ENCODE measurements at places on chromosomes 1 and 21.

- peak; percentile 1 for DNase-seq
Measured at GRCh38 chr21:26505211-26505610, 67.9 kb downstream of the CYYR1 start.

DNA sequence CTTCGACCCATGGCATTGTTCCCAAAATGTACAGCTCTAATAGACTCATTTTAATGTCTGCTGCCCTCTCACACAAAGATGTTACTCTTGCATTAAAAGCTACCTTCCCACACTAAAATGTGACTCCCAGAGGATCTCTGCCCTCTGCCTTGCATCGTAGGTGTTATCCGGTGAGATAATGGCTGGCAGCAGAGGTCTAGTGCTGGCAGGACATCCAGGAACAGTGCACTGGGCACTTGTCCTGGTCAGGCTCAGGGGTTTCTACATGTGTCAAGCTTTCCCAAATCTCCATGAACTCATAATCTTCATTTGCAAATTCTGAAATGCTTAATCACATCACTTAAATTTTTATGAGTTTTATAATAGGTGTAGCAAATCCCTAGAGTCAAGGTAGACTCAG is 310.6 kb downstream of the LRRIQ3 start:
- DNase-seq: no peak

DNA sequence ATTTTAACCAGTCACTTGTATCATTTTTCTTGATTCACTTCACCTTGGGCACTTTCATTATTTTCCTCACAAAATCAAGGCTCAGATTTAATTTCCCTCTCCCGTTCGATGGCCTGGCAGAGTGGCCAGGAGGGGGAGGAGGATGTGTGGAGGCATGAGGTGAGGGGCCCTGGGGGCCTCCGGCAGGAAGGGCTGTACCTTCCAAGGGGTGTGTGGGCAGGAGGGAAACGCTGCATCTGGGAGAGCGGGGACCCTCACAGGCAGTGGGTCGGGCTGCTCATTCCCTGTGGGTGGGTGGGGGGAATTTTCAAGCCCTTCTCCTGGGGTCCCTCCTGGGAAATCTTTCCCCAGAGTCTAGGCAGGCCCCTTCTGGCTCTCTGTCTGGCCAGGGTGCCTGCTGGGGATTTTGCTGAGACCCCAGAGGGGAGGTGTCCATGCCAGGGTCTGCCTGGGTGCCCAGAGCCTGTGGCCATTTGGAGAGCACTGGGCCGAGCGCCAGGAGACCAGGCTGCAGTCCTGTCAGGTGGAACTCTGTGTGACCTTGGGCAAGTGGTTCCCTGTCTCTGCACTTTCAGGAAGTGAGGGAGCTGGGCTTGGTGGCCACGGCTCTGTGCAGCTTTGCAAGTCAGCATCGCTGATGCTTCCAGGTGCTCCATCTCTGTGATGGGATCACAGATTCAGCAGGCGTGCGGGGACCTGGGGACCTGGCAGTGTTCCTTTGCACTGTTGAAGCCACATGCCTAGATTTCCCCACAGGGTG is 81.9 kb upstream of the C1orf174 start:
- no peak for DNase-seq

DNA sequence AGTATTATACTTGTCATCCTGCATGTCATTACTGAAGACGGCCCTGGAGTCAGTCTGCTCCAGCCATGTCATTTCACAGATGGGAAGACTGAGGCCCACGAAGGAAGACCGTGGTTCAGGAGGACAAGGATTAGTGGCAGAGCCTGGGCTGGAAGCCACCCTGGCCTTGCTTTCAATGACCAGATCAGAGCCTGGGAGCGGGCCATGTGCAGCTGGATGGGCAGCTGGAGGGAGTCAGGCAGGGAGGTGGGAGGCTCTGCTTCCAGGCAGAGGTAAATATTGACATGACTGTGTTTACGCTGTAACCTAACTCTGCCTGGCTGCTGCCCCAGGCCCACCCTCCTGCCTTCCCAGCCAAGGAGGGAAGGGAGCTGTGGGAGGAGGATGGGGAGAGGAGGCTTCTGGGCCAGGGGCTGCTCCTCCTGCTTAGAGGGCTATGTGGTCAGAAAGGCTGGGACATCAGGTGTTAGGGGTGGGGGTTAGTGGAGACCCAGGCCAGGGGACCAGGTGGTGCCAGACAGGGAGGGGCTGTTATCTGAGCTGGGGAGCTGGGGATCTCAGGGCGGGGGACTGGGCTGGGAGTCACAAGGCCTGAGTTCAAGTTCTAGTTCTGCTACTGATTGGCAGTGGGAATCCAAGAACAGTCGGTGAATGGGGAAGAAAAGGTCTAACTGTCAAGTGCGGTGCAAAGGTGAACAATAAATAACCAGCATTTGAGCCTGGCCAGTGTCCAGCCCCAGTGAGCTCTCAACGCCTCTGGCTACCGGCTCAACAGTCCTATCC is 48.5 kb upstream of the ECE1 start:
- DNase-seq: peak; percentile 91

DNA sequence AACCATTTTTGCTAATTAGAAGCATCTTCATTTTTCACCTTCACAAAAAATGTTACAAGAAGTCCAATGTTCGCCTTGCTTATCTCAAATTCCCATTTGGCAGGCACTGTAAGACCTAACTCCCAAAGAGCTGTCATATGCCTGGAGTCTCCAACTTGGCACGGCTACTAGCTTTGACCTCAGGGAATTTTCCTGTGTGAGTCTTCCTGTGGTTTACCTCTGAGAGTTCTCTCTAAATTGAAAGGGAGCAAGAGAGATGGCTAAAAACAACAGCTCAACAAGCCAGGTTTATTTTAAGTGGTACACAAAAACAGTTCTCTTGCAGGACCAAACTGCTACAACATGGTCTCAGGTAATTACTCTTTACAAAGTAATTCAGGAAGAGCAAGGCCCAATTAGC is 756.0 kb upstream of the ADGRL2 start:
- DNase-seq: no peak

GRCh38 chr1:10793129-10793651 is 3.3 kb downstream of the CASZ1 start:
- peak; percentile 29 for DNase-seq

GRCh38 chr21:16002874-16003466 is 273.2 kb downstream of the USP25 start:
- DNase-seq: no peak

- no peak for DNase-seq
Measured at GRCh38 chr1:245067257-245067656, 87.5 kb upstream of the KIF26B start.

- no peak for DNase-seq
Measured at GRCh38 chr21:25512095-25513081, 94.9 kb downstream of the MRPL39 start.

GRCh38 chr1:17635811-17636210 is 96.3 kb downstream of the ARHGEF10L start:
- no peak for DNase-seq

- DNase-seq: peak; percentile 20
Measured at GRCh38 chr1:8408151-8408839, 90.4 kb downstream of the SLC45A1 start.

- no peak for DNase-seq
Measured at GRCh38 chr21:46606427-46606813, 1.5 kb upstream of the S100B start.

GRCh38 chr1:85366391-85367170 is 90.1 kb upstream of the BCL10 start:
- DNase-seq: peak; percentile 65

GRCh38 chr21:46517361-46517760 is 58.7 kb downstream of the DIP2A start:
- DNase-seq: no peak

DNA sequence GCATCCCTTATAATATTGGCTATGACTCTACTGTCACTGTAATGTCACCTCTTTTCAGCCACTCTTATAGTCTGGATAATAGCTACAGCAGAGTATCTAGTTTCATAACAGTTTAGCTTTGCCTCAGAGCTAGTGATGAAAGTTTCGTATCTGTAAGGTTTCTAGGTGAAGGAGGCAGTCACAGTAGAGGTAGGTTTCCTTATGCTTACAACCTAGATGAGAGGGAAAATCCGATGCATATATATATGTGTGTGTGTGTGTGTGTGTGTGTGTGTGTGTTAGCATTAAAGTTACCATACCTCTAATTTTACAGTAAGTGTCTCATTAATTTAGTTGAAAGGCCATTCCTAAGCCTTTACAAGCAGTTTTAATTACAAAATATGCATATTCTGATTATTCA is 2.2 kb upstream of the TOR1AIP2 start:
- DNase-seq: no peak

DNA sequence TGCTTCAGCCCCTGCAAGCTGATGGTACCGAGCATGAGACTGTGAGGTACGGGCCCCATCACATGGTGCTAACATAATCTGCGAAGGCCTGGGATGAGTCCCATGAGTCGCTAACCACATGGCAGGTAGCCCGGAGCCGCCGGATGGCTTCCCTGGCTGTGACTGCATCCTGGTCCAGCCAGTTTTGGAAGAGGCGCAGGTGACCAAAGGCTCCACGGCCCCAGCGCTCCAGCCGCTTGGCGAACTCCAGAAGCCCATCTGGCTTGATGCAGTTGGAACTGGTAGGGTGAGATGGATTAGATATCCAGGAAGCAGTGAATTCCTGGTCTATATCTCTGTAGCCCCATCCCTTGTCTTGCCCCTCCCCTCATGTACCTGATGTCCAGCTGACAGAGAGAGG is 24.6 kb downstream of the LRRC41 start:
- DNase-seq: no peak

GRCh38 chr1:109655615-109656519 is at the start of gene GSTM4:
Gene GSTM4, plus strand, starts transcription at chr1:109656099. Its CDS starts 291 bp downstream, at chr1:109656390.
- DNase-seq: peak; percentile 90

- DNase-seq: peak; percentile 36
Measured at GRCh38 chr1:161020509-161021164, at the start of gene F11R. Gene F11R, minus strand, starts transcription at chr1:161021152. Its CDS starts 79 bp downstream, at chr1:161021073.

DNA sequence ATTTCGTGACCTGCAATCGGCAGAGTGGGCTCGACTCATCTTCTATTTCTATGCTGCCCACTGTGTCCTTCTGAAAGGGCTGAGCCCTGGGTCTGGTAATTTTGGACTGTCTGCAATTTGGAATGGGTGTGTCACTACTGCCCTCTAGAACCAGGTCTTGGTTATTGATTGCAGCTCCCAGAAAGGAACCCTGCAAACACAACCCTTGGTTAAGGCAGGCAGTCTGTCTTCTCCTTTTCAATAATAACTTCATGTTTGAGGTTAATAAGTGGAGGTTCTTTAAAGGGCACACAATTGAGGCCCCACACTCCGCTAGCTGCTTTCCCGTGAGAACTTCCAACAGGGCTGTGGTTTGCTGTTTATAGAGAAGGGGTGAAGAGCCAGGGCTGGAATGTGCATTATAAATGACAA is 79.9 kb upstream of the LYST start:
- peak; percentile 96 for DNase-seq

DNA sequence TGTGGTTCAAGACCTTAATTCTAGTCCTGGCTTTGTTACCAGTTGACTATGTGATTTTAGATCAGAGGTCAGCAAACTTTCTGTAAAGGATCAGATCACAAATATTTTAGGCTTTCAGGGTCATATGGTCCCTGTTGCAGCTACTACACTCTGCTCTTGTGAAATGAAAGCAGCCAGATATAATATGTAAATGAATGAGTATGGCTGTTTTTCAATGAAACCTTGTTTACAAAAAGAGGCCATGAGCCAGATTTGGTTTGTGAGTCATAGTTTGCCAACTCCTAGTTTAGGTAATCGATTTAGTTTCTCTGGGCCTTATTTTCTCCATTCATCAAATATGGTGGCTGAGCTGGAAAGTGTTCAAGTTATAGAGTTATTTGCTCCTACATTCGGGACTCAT is 346.7 kb downstream of the NUF2 start:
- DNase-seq: peak; percentile 1

DNA sequence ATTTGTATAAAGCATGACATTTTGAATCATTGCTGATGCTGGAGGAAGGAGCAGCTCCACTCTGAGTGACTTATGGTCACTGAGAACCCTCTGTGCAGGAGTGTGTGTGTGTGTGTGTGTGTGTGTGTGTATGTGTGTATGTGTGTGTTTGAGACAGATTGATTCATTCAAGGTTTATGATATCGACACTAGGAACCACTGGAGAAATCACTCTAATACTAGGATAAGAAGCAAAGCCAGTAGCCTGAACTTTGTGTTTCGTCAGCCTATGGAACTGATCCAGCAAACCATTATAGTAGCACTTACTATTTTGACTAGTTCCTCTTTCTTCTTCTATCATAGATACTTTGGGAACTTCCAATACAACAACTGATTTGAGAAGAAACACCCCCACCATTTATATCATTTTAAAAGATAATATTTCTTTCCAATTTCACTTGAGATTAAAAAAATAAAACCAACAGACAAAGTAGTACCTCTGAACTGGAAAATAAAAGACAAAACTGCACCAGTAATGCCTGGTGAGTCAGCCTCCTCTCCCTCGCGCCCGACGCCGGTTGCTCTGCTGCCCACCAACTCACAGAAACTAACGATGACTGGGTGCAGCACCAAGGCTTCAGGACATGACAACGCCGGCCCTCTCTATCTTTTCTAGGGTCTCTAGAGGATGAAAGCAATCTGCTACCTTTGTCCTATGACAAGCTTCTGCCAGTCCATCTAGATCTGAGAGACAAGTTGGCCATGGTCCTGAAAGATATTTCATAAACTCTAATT is 20.9 kb downstream of the SLAMF1 start:
- DNase-seq: no peak

GRCh38 chr1:147379889-147380288 is 137.4 kb downstream of the CHD1L start:
- DNase-seq: no peak

- no peak for DNase-seq
Measured at GRCh38 chr1:73948055-73948454, 249.9 kb downstream of the LRRIQ3 start.

GRCh38 chr21:44526096-44526997 is 13.6 kb downstream of the KRTAP10-1 start:
- DNase-seq: no peak

GRCh38 chr1:241677201-241677600 is 25.1 kb downstream of the WDR64 start:
- DNase-seq: no peak

DNA sequence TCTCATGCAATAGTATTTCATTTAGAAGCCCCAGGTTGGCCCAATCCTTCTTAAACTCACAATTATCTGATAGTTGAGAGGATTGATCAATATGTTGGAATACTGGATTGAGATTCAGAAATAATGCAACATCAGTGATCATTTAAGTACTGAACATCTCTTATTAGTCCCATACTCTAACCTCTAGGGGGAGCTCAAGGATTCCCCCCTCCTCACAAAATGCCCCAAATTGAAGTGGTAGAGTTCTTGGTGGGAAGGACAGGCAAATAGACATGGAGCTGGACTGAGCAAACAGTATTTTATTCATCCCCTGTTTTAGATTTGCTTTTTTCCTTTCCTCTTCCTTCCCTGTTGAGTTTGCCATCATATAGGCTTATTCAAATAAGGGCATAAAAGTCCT is 62.8 kb downstream of the NGF start:
- DNase-seq: peak; percentile 11

GRCh38 chr1:6627031-6627430 is 2.4 kb downstream of the THAP3 start:
- DNase-seq: no peak

GRCh38 chr1:211637066-211637465 is 38.4 kb downstream of the NEK2 start:
- no peak for DNase-seq

GRCh38 chr1:156595016-156595415 is 3.4 kb downstream of the NAXE start:
- no peak for DNase-seq

- no peak for DNase-seq
Measured at GRCh38 chr1:28466226-28466778, 39.5 kb upstream of the RCC1 start.

- peak; percentile 67 for DNase-seq
Measured at GRCh38 chr21:45128613-45129188, 54.3 kb downstream of the ADARB1 start.
